ENCODE measurements at places on chromosomes 4 and X. TPM values are rescaled to one million over a fixed set of nuclear protein-coding genes. Genes with fewer than 3 reads are reported as not detected.

GRCh38 chr4:109701566-109702410 is 1.5 kb downstream of the CASP6 start:
- no peaks in the 10 kb centered on the region for H3K27me3 ChIP-seq
- peaks cover 23% of the 10 kb centered on the region for H3K4me1 ChIP-seq
- no peak for DNase-seq
- H3K27ac ChIP-seq: peak overlapping the region; percentile 77
- H3K4me3 ChIP-seq: peak overlapping the region; percentile 67

GRCh38 chr4:120874792-120875774 is 47.4 kb downstream of the PRDM5 start:
- no peak overlapping the region for H3K4me3 ChIP-seq
- no peaks in the 10 kb centered on the region for H3K27me3 ChIP-seq
- H3K4me1 ChIP-seq: peaks cover 10% of the 10 kb centered on the region
- H3K36me3 ChIP-seq: no peaks in the 10 kb centered on the region
- no peak overlapping the region for H3K27ac ChIP-seq

DNA sequence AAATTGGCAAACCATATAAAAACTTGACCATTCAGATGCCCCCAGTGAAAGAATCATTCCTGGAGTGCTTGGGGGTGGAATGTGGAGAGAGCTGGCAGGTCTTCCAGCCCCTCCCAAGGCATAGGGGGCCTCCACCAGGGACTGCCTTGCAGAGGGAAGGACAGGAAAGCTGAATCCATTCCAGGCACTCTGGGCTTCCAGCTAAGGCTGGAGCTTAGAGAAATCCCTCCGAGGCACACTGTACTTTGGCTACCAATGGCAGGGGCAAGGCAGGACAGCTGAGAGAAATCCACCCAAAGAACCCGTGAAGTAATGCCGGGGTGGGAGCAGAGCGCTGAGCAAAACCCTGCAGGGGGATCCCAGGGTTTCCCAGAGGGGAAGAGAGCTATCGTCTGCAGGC is 4.0 kb downstream of the CENPU start:
- peaks cover 20% of the 10 kb centered on the region for H3K4me1 ChIP-seq
- no peak overlapping the region for H3K27ac ChIP-seq

- H3K4me1 ChIP-seq: peaks cover 6% of the 10 kb centered on the region
- no peaks in the 10 kb centered on the region for H3K27me3 ChIP-seq
- H3K27ac ChIP-seq: peak within 1 kb of the TSS; percentile 7
- H3K36me3 ChIP-seq: no peaks in the 10 kb centered on the region
- DNase-seq: no peak
These were observed at the start of gene HEPH for GRCh38 chrX:66163849-66164411. TSS of gene HEPH (plus strand) at chrX:66164247. CDS start at chrX:66170571, 6,324 bp downstream.

DNA sequence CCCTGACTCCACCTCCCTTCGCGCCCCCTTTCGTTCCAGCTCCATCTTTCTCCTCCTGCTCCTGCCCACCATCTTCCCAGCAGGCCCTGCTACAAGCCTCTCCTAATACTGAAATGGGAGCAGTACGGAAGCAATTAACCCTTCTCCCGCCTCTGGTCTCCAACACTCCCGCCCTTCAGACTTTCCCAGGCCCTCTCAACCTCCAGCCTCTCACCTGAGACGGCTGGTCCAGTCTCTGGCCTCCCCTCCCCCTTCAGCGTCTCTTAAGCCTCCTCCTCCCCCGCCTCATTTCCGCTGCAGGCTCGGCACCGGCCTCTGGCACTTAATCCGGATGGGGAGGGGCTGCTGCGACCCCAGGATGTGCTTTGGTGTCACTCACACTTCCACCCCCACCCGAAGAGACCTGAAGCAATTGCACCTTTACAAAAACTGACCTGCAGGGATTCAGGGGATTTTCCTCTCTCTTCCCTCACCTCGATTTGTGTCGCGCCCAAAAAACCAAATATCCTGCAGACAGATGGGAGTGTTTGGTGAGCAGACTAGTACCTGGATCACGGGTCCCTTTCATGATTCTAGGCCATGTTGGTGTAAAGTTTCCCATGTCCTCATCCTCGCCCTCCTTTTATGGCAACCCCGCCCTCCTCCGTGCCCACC is 657 bp downstream of the TCEAL8 start:
- no peak for DNase-seq
- no peaks in the 10 kb centered on the region for H3K36me3 ChIP-seq
- peak overlapping the region; percentile 94 for H3K27ac ChIP-seq
- H3K4me1 ChIP-seq: peaks cover 7% of the 10 kb centered on the region
- H3K27me3 ChIP-seq: no peaks in the 10 kb centered on the region

- no peak for DNase-seq
- H3K27ac ChIP-seq: no peak overlapping the region
- peaks cover 8% of the 10 kb centered on the region for H3K4me1 ChIP-seq
- no peaks in the 10 kb centered on the region for H3K36me3 ChIP-seq
- no peak overlapping the region for H3K4me3 ChIP-seq
These were observed 16.4 kb downstream of the HPGD start for GRCh38 chr4:174505892-174506291.

GRCh38 chrX:153724252-153725038 is at the start of the genes ABCD1 and BCAP31:
TSS of gene ABCD1 (plus strand) at chrX:153724856. CDS start at chrX:153725267, 411 bp downstream.
TSS of gene BCAP31 (minus strand) at chrX:153724387. CDS start at chrX:153723244, 1,143 bp downstream.
- H3K27ac ChIP-seq: peak within 1 kb of the TSS; percentile 79
- peaks cover 52% of the 10 kb centered on the region for H3K4me1 ChIP-seq
- peaks cover 8% of the 10 kb centered on the region for H3K36me3 ChIP-seq
- no peak for DNase-seq
- peak within 1 kb of the TSS; percentile 59 for H3K4me3 ChIP-seq

Gene CLTRN
- total RNA-seq: not detected

Gene IL13RA2
- 0.74 TPM for total RNA-seq

Gene C1QTNF7
- 12.0 TPM for total RNA-seq
